Immature natural killer cell (primary cell): ENCODE measurements at places on chromosomes 3 and 15. TPM values are rescaled to one million over a fixed set of nuclear protein-coding genes. Genes with fewer than 3 reads are reported as not detected.

The RFT1 gene
- 14.2 TPM for polyA plus RNA-seq

The P3H2 gene
- polyA plus RNA-seq = not detected

The ZNF620 gene
- 4.7 TPM for polyA plus RNA-seq

The GUCA1C gene
- polyA plus RNA-seq = not detected

The LDHAL6B gene
- not detected for polyA plus RNA-seq

The SIAH2 gene
- polyA plus RNA-seq = 22.7 TPM

The ZMYND10 gene
- polyA plus RNA-seq = 3.7 TPM

DNA sequence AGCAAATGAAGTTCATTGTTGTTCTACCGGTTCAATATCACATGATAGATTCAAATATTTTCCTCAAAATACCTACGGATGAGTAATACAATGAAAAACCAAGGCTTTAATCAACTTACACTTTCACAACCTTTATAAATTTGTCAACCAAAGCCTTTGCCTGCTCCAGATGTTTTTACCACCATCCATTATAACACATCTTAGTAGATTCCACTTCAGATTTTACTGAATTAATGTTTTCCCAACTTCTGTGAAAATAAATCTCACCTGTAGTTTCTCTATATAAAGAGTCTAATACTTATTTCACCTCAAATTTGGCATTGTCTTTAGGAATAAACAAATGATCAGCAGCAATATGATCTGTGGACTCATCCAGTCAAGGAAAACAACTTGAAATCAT, 131.1 kb downstream of the ZNF280D start:
- no peak for DNase-seq

DNA sequence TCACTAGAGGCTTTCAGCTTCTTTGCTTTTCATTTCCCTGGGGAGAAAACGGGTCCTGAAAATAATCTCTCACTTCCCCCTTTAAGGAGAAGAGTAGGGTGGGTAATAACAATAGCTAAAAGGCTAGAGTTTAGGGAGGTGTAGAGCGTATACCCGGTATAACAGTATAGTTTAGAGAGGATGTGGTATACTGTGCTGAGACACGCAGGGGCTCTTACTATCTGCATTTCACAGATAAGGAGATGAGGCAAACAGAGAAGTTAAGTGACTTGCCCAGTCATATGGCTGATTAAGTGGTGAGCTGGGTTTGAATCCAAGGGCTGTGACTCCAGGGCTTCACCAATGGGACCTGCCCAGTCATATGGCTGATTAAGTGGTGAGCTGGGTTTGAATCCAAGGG, 15.0 kb upstream of the KCNMB3 start:
- DNase-seq = no peak

DNA sequence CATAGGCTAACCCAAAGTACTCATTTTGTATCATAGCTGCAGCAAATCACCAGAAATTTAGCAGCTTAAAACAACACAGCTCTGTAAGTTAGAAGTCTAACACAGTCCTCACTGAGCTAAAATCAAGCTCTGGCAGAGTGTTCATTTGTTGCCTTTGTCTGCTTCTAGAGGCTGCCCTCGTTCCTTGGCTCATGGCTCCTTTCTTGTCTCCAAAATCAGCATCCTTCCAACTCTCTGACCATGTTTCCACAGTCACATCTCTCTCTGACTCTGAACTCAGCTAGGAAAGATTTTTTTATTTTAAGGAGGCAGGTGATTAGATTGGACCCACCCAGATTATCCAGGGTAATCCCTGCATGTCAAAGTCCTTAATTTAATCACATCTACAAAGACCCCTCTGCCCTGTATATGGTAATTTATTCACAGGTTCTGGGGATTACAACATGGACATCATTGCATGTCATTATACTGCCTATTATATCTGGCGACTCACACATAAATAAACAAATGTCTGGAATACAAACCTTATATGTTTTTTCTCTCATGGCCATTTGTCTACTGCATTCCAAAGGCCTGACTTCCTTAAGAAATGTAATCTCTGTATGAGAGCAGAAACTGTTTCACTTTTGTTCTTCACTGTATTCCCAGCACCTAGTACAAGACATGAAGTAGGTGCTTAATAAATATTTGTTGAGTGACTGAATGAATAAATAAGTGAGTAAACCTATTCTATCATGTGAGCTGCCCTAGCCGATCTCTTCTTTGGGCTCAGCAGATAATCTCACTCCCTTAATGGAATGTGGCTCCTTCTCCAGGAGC, 15.1 kb upstream of the UACA start:
- no peak for DNase-seq

- DNase-seq = no peak
Measured at GRCh38 chr3:115062412-115062956, 84.6 kb downstream of the ZBTB20 start.

GRCh38 chr3:9476935-9477334, 76.7 kb downstream of the LHFPL4 start:
- no peak for DNase-seq

DNA sequence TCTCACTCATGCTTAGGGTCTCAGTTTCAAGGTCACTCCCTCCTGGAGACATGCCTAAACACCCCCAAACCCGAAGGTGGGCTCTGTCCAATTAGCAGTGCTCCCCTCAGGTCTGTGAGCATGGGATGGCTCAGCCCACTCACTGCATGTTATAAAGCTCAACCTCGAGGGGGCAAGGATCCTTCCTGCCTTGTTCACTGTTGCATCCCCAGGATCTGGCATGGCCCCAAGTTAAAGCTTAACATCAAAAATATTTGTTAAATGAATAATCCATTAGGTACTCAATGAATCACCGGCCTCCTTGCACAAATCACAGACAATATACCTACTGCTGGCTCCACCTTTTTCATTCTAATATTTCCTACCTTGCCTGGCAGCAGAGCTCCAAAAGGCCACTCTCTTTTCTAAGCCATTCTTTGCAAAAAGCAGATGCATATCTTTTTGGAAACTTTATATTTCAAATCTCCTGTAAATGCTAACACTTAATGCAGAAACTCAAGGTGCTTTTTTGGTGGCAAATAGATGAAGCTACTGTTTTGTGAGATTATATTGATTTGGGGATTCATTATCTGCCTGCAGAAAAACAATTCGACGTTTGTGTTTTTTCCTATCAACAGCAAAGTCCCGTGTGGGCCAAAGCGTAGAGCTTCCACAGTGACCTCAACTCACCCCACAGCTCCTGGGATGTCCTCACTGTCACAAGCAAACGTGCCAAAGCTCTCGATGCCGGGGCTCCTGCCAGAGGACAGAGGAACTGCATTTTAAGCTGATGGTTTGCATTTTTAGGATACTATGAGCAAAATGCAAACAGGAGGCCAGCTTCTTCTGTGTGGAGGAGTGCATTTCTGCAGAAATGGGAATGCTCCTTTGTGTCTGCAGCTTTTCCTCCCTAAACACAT, 35.4 kb downstream of the PCOLCE2 start:
- DNase-seq = no peak

GRCh38 chr15:61681676-61682075, 378.6 kb downstream of the VPS13C start:
- DNase-seq = no peak

DNA sequence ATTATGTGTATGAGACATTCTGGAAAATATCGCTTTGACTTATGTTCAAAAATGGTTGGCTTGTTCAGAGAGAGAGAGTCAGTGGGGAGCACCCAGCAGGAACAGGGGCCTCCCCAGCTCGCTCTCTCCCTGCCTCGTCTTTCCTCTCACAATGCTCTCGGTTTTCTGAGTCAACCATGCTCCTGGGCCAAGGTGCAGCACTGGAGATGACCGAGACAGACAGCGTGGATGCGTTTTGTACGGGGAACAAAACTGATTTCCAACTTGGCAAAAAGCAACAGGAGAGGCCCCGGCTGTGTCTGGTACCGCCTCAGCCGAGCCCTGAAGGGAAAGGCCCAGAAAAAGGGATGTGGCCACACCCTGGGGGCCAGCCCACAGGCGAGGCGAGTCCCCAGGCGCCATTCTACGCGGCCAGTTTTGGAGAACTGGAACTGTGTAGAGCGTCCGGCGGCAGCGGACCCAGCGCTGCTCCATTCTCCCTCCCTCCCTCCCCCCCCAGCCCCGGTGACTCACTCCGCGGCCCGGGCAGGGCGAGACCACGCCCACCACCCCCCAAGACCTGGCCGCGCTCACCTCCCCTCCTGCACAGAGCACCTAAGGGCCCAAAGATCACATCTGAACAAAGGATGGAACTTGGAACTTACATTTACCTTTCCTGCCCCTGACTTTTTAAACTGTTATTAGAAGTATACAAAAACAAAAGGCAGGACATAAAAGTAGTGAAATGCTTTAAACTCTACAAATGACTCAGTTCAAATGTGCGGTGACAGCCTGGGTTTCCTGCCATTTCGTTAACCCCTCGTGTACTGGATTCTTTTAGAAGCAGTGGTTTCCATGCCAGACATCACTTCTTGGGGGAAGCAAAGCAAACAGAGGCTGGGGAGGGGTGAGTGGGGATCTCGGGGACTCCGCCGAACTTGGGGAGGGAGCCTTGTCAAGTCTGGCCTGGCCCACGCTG, 12.7 kb downstream of the ATP10A start:
- peak; percentile 76 for DNase-seq

DNA sequence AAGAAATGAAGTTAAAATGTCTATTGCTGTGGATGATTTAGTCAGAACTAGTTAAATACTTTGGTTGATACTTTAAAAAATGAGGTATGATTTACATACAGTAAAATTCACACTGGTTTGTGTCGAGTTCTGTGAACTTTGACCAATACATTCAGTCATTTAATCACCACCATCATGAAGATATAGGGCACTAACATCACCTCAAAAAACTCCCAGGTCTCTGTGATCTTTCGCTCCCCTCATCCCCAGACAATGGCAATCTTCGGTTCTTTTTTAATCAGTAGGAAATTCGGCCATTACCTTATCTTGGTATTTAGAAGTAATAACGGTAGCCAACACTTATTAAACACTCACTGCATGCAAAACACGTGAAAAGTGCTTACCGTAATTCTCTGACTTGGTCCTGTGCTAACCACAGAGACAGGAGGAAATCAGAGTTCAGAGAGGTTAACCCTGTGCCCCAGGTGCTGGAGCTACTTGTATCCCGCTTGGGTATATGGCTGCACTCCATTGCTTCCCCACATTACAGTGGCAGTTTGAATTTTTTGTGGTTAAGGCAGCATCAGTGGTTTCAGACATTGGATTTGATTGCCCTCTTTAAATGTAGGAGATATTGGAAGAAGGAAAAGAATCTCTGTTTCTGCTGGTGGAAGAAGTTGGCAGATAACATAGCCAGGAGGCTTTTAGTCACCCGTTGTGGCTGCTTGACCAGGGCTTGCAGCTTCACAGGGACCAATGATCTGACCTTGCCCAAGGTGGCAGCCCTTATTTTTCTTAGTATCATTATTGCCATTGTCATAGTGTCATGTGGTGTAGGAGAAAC, 4.2 kb downstream of the PLCL2 start:
- peak; percentile 28 for DNase-seq

DNA sequence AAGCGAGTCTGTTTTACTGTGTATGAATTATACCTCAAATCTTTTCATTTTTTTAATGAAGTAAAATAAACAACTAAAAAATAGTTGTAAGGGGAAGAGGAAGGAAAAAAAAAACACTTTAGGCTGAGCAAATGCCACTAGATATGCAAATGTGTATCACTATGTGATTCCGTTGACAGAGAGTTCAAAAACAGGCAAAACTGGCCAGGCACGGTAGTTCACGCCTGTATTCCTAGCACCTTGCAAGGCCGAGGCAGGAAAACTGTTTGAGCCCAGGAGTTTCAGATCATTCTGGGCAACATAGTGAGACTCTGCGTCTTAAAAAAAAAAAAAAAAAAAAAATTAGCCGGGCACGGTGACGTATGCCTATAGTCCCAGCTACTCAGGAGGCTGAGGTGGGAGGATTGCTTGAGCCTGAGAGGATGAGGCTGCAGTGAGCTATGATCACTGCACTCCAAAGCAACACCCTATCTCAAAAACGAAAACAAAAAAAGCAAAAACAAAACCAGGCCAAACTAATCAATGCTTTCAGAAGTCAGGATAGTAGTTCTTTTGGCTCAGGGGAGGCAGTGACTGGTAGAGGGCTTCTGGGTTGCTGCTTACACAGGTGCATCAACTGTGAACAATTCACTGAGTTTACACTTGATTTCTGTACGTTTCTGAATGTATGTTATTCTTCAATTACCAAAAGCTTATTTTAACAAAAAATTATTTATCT, 7.4 kb downstream of the PRC1 start:
- DNase-seq = no peak

GRCh38 chr15:99138491-99138982, 33.7 kb downstream of the SYNM start:
- no peak for DNase-seq

- no peak for DNase-seq
Measured at GRCh38 chr3:148466143-148466542, 231.6 kb upstream of the AGTR1 start.

DNA sequence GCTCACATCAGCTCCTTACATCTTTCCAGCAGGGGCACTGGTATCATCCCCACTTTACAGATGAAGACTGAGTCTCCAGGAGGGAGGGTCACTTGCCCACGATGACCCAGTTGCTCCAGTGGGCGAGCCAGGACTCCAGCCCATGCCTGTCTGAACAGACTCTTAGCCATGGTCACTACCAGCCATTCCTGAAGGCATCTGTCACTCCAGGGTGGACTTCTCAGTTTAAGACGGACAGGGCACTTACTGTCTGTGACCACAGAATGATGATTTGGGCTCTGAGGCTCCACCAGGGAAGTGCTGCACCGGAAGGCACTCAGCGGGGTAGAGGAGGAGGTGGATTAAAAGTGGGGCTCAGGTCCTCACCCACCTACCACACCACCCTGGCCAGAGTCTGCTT, 104.0 kb upstream of the SLC6A6 start:
- DNase-seq = no peak

DNA sequence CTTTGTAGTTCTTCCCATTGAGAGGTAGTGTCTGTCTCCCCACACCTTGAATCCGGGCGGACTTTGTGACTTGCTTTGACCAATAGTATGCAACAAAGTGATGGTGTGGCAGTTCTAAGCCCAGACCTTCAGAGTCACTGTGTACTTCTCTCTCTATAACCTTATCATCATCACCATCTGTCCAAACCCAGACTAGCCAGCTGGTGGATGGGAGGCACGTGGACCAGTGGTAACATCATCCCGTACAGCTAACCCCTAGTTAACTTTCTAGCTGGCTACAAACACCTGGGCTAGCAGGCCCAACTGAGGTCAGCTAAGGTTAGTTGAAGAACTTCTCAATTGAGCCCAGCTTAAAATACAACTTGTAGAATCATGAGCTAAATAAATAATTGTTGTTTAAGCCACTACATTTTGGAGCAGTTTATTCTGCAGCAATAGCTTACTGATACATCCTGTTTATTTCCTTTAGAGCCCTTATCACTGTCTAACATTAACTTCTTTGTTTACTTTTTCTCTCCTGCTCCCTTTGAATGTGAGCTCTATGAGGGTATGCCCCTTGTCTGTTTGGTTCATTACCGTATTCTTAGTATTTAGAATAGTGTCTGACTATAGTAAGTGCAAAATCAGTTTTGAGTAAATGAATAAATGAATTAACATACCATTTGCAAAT, 11.5 kb upstream of the CCR9 start:
- no peak for DNase-seq

GRCh38 chr3:143753006-143753405, 95.3 kb downstream of the SLC9A9 start:
- DNase-seq = no peak

- DNase-seq = no peak
Measured at GRCh38 chr3:155325263-155325835, 31.9 kb upstream of the STRIT1 start.

GRCh38 chr3:129116482-129116946, 5.1 kb downstream of the RAB43 start:
- DNase-seq = no peak

- DNase-seq = no peak
Measured at GRCh38 chr3:46905213-46905560, 27.7 kb downstream of the PTH1R start.
